Daoy (cell line): ENCODE measurements at places on chromosomes 3 and 15. TPM values are rescaled to one million over a fixed set of nuclear protein-coding genes. Genes with fewer than 3 reads are reported as not detected.

DNA sequence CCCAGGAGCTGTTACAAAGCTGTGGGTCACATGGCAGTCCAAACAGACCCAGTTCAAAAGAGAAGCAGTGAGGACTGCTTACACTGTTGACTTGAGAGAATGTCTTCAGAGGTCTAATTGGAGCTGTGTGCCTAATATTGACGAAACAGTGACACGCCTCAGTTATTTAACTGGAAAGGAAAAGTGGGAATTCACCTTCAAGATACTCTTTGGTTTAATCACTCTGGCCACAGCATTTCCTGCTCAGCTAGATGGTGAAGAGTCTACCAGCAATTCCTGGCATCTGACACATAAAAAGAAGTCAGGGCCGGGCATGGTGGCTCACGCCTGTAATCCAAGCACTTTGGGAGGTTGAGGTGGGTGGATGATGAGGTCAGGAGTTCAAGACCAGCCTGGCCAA, 326.4 kb downstream of the SV2B start:
- DNase-seq = peak; percentile 67

DNA sequence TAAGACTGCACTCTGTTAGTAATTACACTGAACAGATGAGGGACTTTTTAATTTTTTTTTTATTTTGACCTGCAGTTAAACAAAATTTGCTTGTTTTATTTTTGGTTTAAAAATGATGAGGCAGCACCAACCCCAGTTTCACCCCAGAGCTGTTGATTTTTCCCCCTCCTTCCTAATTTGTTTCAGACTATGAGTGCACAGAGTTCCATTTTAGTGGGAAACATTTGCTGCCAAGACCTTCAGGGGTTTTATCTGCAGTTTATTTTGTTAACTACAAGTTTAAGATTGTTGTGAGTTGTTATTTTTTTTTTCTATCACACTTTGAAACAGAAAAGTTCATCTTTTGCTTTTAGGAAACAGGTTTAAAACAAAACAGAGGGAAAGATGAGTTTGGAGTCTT, 455.9 kb upstream of the NR2F2 start:
- DNase-seq = no peak

GRCh38 chr3:167251678-167252077, 128.4 kb downstream of the ZBBX start:
- no peak for DNase-seq

DNA sequence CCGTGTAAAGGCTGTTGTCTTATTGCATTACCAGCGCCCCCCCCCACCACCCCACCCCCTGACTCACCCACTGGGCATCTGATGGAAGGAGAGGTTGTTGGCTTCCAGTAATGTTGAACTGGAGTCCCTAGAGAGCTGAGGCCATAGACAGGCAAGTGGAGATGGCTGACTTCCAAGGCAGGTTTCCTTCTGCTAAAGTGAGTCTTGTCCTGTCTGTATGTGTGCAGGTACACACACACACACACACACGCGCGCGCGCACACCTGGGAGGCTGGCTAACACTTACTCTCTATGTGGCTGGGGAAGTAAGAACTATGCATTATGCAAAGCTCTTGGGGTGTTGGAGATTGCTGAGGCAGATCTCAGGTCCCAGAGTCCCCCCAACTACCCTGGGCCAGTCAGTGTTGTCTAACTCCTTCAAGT, 1.6 kb upstream of the KY start:
- DNase-seq = peak; percentile 84

GRCh38 chr3:167350245-167350862, 29.7 kb downstream of the ZBBX start:
- DNase-seq = no peak

DNA sequence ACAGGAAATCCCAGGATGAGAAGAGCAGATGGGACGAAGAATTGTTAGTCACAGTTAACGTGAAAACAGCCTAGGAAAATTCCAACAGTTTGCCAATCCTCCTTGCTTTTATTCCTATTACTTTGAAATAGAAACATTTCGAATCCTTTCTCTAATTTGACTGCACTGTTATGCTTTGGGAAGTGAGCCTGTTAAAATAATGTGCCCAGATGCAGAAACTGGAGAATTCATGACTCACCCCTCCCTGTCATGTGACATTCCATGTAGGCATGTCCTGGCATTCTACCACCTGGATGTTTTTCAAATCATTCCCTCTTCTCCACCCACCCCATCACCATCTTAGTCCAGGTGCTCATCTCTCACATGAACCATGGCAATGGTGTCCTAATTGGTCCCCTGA, 107.3 kb downstream of the MINAR1 start:
- no peak for DNase-seq

The KAT2B gene
- 1.6 and 7.5 TPM in 2 replicates for total RNA-seq

The ACVR2B gene
- 2.9 and 3.7 TPM in 2 replicates for total RNA-seq

The QRICH1 gene
- 42.9 and 51.8 TPM in 2 replicates for total RNA-seq

The WWTR1 gene
- 32.8 and 34.3 TPM in 2 replicates for total RNA-seq

The AMOTL2 gene
- total RNA-seq = 99.8 and 102 TPM in 2 replicates

The CHRNA5 gene
- total RNA-seq = 25.0 and 35.1 TPM in 2 replicates
